Right lobe of liver (tissue), 6 donors: ENCODE measurements at places on chromosomes 1 and 21. TPM values are rescaled to one million over a fixed set of nuclear protein-coding genes. Genes with fewer than 3 reads are reported as not detected.

The GLIS1 gene
- not detected for total RNA-seq

- no peak for DNase-seq
Observed at GRCh38 chr1:31261916-31262315, 22.2 kb upstream of the NKAIN1 start.

The IFI44L gene
- 1.3 TPM for total RNA-seq

The KRTAP13-2 gene
- total RNA-seq: not detected

- DNase-seq: no peak
Observed at GRCh38 chr1:116534014-116534739, 36.6 kb downstream of the CD58 start.

The OR2L8 gene
- not detected for total RNA-seq

DNA sequence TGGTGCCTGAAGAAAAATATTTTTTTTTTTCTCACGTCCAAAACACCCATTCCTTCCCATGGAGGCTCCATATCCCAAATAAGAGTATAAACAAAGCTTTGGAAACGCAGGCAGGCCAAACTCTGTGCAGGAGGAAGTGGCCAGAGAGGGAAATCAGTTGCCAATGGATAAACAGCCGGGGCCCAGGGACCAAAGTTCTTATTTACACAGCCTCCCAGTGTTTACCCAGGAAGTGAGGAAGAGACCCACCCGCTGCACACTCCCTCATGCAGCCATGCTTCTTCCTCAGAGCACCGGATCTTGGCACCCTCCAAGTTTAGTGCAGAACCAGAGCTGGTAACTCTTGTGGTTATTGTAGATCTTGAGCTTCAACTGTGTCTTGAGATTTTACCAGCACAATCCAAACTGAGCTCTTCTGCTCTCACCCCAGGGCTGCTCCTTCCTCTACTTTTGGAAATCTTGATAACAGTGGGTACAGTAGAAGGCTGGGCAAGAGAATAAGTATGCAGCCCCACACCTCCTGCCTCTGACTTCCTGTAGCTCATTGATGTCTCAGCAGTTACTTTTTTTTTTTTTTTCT is 14.2 kb downstream of the MARCKSL1 start:
- DNase-seq: no peak

The GJB4 gene
- not detected for total RNA-seq

- DNase-seq: no peak
Observed at GRCh38 chr1:212597487-212597886, 11.1 kb upstream of the ATF3 start.
